ENCODE measurements at places on chromosomes 13 and 19.

- DNase-seq, result no peak
Measured at GRCh38 chr13:112435973-112436372, 59.8 kb downstream of the SPACA7 start.

GRCh38 chr13:35157143-35157755 lies 215.2 kb downstream of the NBEA start:
- DNase-seq, result no peak

DNA sequence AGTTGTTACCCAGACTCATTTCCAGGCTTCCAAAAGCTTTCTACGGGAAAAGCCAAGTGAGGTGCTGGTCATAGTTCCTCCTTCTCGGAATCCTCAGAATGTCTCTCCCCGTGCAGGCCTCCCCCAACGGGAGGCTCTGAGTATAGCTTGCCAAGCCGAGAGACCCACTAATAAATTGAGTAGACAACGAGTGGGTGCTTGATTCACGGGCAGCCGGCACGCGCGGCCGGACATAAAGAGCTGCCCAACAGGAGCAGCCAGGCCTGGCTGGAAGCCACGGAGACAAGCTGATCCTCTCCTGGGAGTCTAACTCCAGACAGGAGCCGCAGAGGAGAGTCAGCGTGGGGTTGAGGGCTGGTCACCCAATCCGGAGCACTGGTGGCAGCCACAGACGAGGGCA lies 43.4 kb upstream of the MEDAG start:
- DNase-seq, result no peak

- DNase-seq, result no peak
Measured at GRCh38 chr19:313169-313987, 22.2 kb upstream of the PLPP2 start.

GRCh38 chr13:23440821-23441618 lies 7.5 kb upstream of the SACS start:
- DNase-seq, result no peak

- DNase-seq, result no peak
Measured at GRCh38 chr13:34672631-34673030, 269.4 kb upstream of the NBEA start.

DNA sequence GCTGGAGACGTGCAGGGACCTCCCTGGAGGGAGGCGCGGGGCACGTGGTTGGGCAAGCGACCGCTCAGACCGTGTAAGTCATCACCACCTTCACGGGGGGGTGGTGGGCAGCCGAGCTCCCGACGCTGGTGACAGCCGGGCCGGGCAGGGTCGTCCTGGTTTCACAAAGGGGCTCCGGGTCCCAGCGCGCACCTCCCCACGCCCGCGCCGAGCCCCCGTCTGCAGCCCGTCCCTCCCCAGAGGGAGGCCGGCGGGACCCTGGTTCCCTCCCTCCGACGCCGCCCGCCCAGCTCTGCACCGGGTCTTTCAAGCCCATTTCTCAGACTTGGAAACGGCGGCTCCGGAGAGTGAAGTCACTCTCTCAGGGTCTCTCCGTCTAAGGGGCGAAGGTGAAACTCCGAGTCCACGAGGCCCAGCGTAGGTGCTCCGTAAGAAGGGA lies 729 bp upstream of the ARID3A start:
- peak; percentile 90 for DNase-seq
